Esophagus squamous epithelium (tissue), 5 donors: ENCODE measurements at places on chromosomes 7 and 10.

GRCh38 chr10:52903397-52903938 lies 130.9 kb upstream of the MBL2 start:
- DNase-seq: no peak

- no peak for DNase-seq
Measured at GRCh38 chr10:58237014-58237834, 30.5 kb downstream of the IPMK start.

DNA sequence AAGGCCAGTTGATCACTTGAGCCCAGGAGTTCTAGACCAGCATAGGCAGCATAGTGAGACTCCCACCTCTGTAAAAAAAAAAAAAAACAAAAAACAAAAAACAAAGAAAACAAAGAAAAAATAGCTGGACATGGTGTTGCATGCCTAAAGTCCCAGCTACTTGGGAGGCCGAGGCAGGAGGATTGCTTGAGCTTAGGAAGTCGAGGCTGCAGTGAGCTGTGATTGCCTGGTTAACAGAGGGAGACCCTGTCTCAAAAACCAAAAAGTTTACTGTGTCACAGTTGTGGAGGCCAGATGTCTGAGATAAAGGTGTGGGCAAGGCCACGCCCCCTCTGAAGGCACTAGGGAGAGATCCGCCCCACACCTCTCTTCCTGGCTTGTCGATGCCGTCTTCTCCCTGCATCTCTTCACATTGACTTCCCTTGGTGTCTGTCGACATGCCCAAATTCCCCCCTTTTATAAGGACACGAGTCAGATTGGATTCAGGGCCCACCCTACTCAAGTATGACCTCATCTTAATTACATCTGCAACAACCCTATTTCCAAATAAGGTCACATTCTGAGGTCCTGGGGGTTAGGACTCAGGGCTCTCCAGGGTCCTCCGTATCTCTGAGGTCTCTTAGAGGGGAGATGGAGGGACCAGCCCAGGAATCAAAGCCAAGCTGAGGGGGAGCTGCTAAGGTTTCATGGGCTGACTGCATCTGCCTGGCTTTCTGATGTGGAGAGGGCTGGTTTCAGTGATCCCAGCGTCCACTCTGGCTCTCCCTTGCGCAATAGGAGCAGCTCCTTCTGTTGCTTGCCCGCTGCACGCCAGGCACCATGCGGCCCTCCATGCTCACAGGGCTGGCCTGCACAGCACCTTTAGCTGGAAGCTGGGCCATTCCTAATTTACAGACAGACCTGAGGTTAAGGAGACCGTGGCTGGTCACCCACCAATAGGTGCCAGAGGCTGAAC lies 23.1 kb downstream of the AGAP3 start:
- no peak for DNase-seq

DNA sequence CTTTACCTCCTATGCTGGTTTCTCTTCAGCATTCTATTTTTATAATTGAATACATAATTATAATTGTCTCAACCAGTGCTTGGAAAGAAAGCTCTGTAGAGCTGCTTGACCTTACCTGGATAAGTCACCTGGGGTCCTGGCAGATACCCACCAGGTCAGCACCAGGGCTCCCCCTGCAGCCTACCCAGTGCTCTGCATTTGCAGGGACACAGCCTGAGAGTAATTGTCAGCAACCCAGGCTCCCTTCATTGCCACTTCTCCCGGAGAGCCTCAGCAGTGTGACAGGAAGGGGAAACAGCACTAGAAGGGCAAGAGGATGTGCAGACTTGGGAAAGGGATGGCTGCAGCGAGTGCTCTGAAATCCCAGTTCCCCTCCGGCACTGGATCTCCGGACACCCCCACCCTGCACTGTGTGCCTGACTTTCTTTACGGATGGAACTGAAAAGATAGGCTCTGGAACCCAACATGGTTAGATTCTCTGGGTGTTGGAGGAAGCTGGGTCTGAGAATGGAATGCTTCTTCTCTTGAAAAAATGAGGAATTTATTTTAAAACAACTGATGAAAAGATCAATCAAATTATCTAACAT lies 11.4 kb upstream of the PAX4 start:
- no peak for DNase-seq

- DNase-seq: no peak
Measured at GRCh38 chr10:8057636-8058273, 3.3 kb downstream of the GATA3 start.

DNA sequence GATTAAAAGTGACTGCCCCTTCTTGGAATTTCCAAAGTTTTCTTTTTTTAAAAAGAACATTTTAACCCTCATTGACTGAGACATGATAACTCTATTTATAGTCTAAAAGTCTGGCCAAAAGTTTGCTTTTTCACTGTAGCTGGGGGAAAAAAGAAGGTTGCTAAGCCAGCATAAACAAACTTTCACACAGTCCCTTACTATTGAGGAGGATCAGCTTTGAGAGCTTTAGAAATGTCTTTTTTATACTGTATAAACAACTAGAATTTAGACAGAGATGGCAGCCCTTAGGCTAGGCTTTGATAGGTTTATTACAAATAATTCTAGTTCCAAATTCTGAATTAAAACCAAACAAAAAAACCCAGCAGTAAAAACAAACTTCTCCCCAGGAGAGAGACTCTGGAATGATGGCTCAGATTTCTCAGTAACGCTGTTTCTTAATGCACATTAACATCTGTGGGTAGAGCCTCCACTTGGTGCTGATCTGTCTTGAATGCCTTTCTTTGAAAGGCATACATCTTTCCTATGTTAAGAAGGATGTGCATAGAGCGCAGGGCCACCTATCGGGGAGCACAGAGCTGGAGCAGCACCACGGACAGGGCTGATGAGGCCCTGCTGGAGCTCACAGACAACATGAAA lies 100.9 kb upstream of the PDLIM1 start:
- DNase-seq: no peak

GRCh38 chr7:33448035-33448434 lies 318.7 kb downstream of the BBS9 start:
- no peak for DNase-seq

DNA sequence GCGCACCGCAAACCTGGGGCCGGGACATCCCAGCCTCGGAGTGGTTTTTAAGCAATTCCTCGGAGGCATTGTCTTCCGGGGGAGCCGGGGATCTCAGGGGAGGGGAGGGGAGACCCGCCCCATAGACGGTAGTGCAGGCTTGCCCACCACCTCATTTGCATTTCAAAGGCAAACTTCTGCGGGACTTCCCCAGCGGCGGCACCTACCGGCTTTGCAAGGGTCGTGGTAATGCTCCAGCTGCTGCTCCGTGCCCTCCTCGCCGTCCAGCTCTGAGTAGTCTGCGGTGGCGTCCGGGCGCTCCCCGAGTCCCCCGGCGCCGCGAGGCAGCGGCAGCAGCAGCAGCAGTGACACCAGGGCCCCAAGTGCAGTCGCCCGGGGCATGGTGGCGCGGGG lies 425 bp downstream of the TLL2 start:
- DNase-seq: no peak

GRCh38 chr7:47330561-47331178 lies 251.2 kb downstream of the TNS3 start:
- DNase-seq: no peak

DNA sequence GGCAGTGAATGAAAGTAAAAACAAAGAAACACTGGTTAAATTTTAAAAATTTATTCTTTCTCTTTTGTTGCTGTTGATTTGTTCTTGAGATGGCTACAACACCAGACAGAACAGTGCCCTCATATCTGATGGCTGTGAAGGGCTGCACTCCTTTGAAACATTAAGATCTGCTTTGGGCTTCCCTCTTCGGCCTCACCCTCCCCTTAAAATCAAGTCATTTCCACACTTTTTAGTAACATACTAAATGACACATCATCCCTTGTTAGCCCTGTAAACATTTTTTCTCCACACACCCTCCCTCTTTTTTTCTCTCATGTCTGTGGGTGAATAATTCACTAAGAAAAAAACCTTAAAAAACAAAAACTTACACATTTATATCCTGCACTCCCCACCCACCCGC lies 16.4 kb downstream of the IRF5 start:
- DNase-seq: no peak

GRCh38 chr7:92615861-92616260 lies 25.7 kb upstream of the FAM133B start:
- no peak for DNase-seq

GRCh38 chr7:156932006-156932405 lies 17.5 kb upstream of the NOM1 start:
- DNase-seq: no peak

DNA sequence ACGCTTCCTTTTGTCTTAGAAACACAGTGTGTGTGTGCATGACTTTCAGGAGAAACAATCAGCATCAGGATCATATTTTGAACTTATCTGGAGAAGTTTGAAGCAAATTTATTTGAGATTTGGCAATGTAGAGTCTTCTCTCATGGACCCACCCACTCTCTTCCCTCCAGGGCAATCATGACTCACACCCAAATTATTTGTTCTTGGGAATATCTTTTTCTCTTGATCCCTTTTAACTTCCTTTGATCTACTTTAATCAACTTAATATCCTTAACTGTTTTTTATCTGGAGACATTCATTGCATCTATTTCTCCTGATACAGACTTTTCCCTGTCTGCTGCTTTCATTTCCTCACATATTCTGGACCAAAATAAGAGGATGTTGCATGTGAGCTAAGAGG lies 1174.3 kb downstream of the GATA3 start:
- DNase-seq: no peak

- no peak for DNase-seq
Measured at GRCh38 chr7:158302274-158303070, 285.2 kb downstream of the PTPRN2 start.

DNA sequence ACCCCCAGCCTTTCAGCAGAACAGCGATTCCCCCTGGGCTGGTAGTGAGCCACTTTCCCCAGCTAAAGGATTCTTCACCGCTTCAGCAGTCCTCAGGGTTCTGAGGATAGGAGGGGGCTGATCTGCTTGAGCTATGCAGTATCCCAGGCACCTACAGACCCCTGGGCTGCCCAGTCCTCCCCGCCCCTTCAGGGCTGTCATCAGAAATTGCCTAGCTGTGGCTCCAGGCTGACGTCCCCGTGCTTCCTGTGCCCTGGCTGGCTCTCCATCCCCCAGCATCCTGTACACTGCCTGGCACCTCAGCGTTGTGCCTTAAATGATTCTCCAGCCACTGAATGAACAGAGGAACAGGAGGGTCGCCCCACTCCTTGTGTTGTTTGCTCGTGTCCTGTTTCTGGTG lies 38.4 kb upstream of the CDH23 start:
- no peak for DNase-seq

- no peak for DNase-seq
Measured at GRCh38 chr10:113261161-113261560, 291.7 kb upstream of the HABP2 start.

GRCh38 chr10:100873146-100873826 lies 39.5 kb upstream of the SLF2 start:
- DNase-seq: no peak

GRCh38 chr10:110747609-110748464 lies 103.7 kb downstream of the RBM20 start:
- no peak for DNase-seq

DNA sequence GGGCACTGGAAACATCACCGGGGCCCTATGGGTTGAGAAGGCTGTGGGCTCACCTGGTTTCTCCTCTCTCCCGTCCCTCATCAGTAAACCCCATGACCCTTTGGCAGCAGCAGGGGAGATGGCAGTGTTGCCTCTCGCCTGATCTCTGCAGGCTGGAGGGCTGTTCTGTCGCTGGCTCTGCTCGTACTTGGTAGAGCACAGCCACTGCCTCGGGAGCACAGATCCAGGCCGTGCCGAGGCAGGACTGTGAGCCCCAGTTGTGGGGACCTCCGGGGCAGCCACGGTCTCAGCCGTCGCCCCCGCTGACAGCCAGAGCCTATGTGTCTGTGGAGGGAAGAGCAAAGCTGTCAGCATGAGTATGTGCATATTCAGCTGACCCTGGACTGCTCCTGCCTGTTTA lies 94.9 kb downstream of the PTPRE start:
- DNase-seq: no peak

DNA sequence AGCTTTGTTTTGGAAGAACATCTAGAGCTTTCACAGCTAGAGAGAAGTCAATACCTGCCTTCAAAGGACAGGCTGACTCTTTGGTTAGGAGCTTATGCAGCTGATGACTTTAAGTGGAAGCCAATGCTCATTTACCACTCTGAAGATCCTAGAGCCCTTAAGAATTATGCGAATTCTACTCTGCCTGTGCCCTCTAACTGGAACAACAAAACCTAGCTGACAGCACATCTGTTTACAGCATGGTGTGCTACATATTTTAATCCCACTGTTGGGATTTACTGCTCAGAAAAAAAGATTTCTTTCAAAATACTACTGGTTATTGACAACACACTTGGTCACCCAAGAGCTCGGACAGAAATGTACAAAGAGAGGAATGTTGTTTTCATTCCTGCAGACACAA lies 57.3 kb downstream of the PALS2 start:
- no peak for DNase-seq

- no peak for DNase-seq
Measured at GRCh38 chr10:48399056-48399541, 92.6 kb downstream of the MAPK8 start.

DNA sequence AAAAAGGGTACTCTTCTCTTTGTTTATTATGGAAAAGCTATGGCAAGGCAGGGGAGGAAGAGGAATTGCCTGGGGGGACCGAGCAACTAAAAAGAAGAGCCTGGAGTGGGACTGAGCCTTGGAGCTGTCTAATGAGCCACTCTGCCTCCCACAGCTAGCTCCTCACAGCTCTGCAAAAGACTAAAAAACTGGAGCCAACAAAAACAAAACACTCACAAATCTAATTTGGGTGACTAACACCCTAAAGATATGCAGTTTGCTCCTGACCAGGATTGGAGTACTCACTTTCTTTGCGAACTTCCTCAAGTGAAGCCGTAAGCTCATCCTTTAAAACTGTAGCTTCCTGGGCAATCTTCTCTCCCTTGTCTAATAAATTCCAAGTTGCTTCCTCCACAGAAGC lies 89.4 kb downstream of the CTNNA3 start:
- no peak for DNase-seq

- no peak for DNase-seq
Measured at GRCh38 chr7:133044722-133045473, 37.0 kb downstream of the CHCHD3 start.

- DNase-seq: no peak
Measured at GRCh38 chr7:26493737-26494428, 202.2 kb downstream of the SNX10 start.

GRCh38 chr10:52883996-52884871 lies 111.7 kb upstream of the MBL2 start:
- no peak for DNase-seq

DNA sequence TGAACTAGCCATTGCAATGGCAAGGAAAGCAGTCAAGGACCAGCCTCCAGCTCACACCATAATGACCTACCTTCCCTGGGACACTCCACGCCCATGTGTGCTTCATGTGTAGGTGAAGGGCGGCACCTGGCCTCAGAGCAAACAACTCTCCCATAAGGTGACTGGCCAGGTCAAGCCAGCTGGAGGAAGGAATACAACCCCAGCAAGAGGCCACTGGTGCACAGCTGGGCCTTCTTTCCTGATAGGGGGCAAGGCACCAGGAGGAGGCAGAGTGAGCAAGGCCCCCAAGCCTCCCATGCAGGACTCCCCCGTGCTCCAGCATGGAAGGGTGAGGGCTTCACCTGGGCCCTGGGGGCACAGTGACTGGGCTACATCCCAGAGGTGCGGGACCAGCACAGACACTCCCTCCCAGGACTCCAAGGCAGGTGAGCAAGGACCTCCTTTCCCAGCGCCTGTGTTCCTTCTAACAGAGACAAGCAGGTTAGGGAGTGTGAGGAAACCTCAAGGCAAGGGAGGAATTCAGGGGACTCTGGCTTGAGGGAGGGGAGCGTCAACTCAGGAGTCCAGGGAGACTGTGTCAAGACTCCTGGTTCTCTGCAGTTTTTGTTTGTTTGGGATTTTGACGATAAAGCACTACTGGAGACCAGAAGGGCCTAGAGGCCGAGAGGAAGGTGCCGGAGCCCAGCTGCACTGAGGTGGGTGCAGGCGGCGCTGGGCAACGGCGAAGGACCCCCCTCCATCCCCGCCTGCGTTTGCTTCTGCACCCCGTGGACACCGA lies 1.7 kb downstream of the PTPRN2 start:
- DNase-seq: no peak
